ENCODE measurements at places on chromosomes 5 and 9. TPM values are rescaled to one million over a fixed set of nuclear protein-coding genes. Genes with fewer than 3 reads are reported as not detected.

PSD2 gene
- 0.53 TPM for total RNA-seq

ACTBL2 gene
- not detected for total RNA-seq

LCP2 gene
- not detected for total RNA-seq

PLAA gene
- 80.1 TPM for total RNA-seq

DNA sequence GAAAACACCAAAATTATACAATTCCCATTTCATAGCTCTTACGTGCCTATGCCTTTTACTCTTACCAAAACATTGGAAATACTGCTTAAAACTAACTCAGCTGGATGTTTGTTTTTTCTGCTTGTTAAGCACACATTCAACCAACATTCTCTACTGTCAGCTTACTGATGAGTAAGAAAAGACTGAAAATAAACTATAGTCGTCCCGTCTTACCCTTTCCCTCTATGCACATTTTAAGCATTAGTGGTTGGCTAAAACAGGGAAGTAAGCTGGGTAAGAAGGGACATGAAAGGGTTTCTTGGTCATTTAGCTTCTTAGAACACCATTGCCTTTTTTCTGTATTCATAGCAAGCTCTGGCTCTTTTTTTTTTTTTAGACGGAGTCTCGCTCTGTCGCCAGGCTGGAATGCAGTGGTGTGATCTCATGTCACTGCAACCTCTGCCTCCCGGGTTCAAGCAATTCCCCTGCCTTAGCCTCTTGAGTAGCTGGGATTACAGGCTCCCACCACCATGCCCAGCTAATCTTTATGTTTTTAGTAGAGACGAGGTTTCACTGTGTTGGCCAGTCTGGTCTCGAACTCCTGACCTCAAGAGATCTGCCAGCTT, 232.1 kb upstream of the PCSK5 start:
- no peak for DNase-seq

GRCh38 chr5:153791339-153791738, 247.4 kb downstream of the FAM114A2 start:
- DNase-seq = no peak

- no peak for DNase-seq
These were observed 375.7 kb upstream of the TUSC1 start for GRCh38 chr9:26053954-26054353.

DNA sequence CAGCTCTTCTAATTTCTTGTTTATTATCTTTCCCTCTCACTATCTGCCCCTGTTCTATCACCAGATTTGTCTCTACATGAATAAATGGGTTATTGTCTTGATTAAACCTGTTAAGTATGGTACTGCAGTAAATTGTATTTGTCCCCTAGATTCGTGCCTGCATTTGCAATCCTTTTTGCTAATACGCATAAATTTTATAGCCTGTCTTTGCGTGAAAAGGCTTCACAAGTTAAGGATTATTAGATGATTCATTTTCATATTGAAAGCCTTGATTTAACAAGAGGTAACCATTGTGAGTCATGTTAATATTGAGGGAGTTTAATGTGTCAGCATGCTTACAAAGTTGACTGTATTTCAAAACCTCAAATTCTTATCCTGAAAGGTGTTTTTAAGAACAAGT, 204.6 kb downstream of the PCSK1 start:
- DNase-seq = no peak

- no peak for DNase-seq
These were observed 26.5 kb upstream of the ADRB2 start for GRCh38 chr5:148799737-148800527.

- no peak for DNase-seq
These were observed 104.4 kb upstream of the FCN2 start for GRCh38 chr9:134776080-134776796.

- no peak for DNase-seq
These were observed 458.3 kb downstream of the SPOCK1 start for GRCh38 chr5:137040641-137041340.

GRCh38 chr9:79193001-79193400, 378.8 kb upstream of the TLE4 start:
- DNase-seq = no peak

DNA sequence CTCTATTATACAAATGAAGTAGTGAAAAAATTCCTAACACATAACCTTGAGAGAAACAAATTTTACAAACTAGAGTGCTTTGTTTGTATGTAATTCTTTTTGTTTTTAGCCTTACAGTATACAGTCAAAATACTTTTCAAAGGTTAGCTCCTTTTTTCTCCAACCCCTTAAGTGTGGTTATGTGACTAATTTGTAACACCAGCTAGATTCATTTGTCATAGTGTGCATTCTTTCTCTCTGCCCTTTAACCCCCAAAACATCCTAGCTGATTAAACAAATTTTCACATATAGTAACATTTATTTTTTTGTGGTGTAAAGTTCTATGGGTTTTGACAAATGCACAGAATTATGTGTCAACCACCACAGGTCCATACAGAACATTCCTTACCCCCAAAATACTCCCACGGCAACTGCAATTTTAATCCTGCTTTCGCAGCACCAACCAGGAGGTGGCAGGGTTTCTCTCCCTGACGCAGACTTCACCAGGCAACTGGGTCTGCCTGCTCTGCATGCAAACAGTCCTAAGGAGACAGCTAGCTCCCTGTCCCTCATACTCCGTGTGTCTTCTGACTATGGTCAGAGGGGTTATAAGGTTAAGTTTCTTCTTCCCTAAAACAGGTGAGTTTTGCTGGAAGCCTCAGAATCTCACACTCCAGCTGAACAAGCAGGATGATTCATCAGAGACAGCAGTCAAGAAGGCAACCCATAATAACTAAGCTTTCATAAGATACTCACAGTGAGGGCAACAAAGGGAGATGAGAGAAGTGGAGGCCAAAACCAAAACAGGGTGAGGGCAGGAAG, 44.5 kb upstream of the NR5A1 start:
- DNase-seq = peak; percentile 79

- no peak for DNase-seq
These were observed 466.3 kb downstream of the GADD45G start for GRCh38 chr9:90070931-90071660.

DNA sequence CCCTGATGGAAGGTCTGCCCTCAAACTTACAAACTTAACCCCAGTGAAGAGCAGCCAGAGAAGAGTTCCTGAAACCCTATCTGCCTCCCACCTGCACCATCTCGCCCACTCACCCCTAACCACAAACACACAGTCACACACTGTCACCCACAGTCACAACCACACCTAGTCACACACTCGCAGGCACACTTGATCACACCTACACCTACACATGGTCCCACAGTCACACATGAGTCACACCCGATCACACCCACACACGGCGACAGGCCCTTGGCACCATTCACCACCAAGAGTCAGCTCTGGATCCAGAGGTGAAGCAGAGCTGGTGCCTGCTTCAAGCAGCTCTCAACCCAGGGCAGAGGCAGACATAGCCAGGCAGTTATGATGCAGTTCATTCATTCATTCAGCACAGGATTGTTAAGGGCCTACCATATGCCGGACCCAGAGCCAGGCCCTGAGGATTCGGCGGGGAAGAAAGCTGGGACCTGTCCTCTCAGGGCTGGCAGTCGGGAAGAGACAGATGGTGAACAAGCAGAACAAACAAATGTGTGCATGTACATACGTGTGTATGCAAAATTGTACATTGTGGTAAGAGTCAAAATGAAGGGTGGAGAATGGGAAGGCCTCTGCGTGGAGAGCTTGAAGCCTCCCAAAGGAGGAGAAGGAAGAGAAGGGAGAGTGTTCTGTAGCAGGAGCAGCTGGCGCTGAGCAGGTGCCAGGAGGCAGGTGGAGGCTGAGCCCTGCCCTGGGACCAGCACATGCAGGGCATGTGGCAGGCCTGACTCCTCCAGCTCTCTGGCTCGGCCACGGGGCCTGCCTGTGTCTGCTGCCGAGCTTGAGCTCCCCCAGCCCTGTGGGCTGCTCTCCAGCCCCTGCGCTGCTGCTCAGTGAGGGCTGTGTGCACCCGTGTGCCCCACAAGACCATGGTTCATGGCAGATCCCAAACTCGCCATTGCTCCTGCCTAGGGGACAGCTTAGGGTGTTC, 6.4 kb downstream of the TSPAN17 start:
- no peak for DNase-seq

Measured in neural progenitor cell (in vitro differentiated cells).